ENCODE measurements at places on chromosomes 16 and 17.
A peak's percentile ranks its signal among the peaks of the same experiment; 100 is the strongest.

DNA sequence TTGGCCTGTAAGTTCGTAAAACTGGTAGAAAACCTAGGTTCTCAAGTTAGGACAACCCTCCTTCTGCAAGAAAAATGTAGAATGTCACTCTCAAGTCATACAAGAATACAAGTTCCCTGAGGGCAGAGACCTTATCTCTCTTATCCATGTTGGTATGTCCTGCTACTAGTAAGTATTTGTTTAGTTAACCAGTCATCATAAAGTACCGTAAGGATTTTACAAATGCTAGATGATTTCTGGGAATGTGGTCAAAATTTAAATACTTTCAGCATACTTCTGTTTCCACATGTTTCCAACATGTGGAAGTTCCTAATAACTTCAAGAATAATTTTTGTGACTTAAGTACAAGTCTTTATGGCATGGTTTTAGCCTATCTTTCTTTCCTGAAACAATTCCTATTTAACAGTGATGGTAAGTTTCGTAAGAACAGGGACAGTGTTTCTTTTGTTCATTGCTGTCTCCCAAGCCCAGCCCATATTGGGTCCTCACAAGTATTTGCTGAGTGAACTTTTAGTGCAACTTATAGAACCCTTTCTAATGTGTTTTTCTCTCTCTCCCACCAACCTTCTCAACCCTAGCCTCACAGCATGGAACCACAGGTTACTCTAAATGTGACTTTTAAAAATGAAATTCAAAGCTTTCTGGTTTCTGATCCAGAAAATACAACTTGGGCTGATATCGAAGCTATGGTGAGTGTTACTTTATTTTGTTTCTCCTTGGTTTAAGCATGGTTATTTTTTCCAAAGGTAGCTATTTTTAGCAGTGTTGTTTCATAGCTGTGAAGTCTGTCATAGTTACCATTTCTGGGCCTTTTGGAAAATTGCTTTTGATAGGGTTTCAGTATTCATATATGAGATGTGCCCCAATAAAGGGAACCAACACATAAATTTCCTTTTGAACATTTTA lies 4.5 kb downstream of the NBR1 start:
- no peak for DNase-seq

DNA sequence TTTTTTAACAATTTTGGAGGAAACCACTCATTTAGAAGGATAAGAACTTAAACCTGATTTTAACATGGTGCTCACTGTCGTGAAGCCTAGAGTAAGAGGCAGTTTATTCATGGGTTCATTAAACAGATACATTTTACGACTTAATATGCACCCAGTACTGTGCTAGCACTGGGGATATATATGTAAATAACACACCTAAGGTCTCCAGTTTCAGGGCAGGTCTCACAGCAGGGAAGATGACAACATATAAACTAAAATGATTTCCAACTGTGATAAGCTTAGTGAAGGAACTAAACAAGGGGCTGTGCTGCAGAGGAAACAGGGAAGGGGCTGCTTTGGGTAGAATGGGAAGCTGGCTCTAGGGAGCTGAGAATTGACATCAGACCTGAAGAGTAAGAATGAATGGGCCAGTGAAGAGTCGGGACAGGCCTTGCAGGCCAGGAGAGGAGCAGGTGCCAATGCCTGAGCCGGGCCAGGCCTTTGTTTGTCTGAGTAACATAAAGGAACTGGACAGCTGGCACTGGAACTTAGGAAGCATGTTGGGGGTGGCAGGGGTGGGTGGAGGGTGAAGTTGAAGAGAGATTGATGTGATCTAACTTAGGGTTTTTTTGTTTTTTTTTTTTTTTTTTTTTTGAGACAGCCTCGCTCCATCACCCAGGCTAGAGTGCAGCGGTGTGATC lies 12.1 kb downstream of the NT5M start:
- DNase-seq: no peak

- DNase-seq: no peak
Measured at GRCh38 chr16:9463461-9463860, 372.0 kb downstream of the HAPSTR1 start.

GRCh38 chr16:83935858-83936255 lies 17.2 kb upstream of the OSGIN1 start:
- no peak for DNase-seq

GRCh38 chr17:76427501-76428231 lies 25.3 kb downstream of the UBE2O start:
- no peak for DNase-seq

DNA sequence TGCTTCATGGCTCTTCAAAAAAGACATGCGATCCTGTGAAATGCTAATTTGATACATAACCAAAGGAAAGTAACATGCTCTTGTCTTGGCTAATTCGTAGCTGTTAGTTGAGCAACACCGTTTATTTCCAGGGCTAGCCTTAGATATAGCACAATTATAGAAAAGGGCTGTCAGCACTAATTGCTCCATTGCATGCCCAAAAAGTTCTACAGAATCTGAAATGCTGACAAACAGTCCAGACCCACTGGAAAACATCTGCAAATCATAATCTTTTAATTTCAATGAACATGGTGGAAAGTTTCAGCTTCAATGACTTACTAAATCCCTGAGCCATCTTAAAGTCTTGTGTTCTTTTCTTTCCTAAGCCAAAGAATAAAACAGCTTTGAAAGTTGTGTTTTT lies 42.9 kb upstream of the NUDT7 start:
- DNase-seq: no peak

GRCh38 chr17:15109608-15110007 lies 155.5 kb downstream of the PMP22 start:
- peak; percentile 19 for DNase-seq

All from WTC11 (cell line).